Activated CD4-positive, alpha-beta memory T cell treated with anti-CD3 and anti-CD28 coated beads for 36 hours (primary cell): ENCODE measurements at places on chromosomes 7 and 10. TPM values are rescaled to one million over a fixed set of nuclear protein-coding genes. Genes with fewer than 3 reads are reported as not detected.
A peak's percentile ranks its signal among the peaks of the same experiment; 100 is the strongest.

- H3K4me3 ChIP-seq: no peak overlapping the region
- H3K36me3 ChIP-seq: no peaks in the 10 kb centered on the region
- H3K27ac ChIP-seq: no peak overlapping the region
- H3K27me3 ChIP-seq: peaks cover 83% of the 10 kb centered on the region
Measured at GRCh38 chr10:117547716-117548668, 5.4 kb downstream of the EMX2 start.

GRCh38 chr10:95264227-95265051 lies 26.4 kb downstream of the PDLIM1 start:
- no peak overlapping the region for H3K27ac ChIP-seq
- no peak overlapping the region for H3K4me3 ChIP-seq
- H3K27me3 ChIP-seq: no peaks in the 10 kb centered on the region

DNA sequence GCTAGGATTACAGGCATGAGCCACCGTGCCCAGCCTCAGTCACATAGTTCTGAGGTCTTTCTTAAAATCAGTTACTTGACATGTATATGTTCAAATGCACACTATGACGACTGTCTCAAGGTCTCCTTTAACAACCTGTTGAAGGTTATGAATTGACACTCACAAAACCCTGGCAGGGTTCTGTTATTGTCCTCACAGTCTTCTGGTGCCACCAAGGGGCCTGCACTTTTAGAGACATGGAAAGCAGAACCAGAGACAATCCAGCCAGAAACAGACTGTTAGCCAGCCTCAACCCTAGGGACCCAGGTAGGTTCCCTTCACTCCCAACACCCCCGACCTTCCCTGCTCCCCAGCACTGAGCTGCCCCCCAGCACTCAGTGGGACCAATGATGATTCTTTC lies 26.4 kb downstream of the TEX36 start:
- H3K27me3 ChIP-seq: peaks cover 4% of the 10 kb centered on the region
- DNase-seq: no peak
- no peak overlapping the region for H3K27ac ChIP-seq

- H3K4me1 ChIP-seq: peaks cover 15% of the 10 kb centered on the region
- no peak for DNase-seq
- H3K36me3 ChIP-seq: no peaks in the 10 kb centered on the region
- H3K4me3 ChIP-seq: no peak overlapping the region
- H3K27ac ChIP-seq: no peak overlapping the region
- H3K27me3 ChIP-seq: no peaks in the 10 kb centered on the region
Measured at GRCh38 chr10:31867646-31868045, 61.0 kb downstream of the ARHGAP12 start.

The AKR1E2 gene
- 4.2 TPM for total RNA-seq

- DNase-seq: peak; percentile 48
- H3K27ac ChIP-seq: peak overlapping the region; percentile 20
- no peaks in the 10 kb centered on the region for H3K27me3 ChIP-seq
Measured at GRCh38 chr10:63707254-63707910, 186.2 kb downstream of the REEP3 start.

GRCh38 chr10:34967335-34967880 lies 122.7 kb downstream of the CUL2 start:
- H3K27ac ChIP-seq: no peak overlapping the region
- H3K4me3 ChIP-seq: no peak overlapping the region
- H3K36me3 ChIP-seq: no peaks in the 10 kb centered on the region
- H3K4me1 ChIP-seq: no peaks in the 10 kb centered on the region

- peaks cover 16% of the 10 kb centered on the region for H3K27me3 ChIP-seq
- no peaks in the 10 kb centered on the region for H3K36me3 ChIP-seq
- H3K4me3 ChIP-seq: no peak overlapping the region
Measured at GRCh38 chr10:77943121-77943901, 16.8 kb upstream of the DLG5 start.

GRCh38 chr10:127556916-127557315 lies 7.8 kb downstream of the NPS start:
- H3K4me3 ChIP-seq: no peak overlapping the region
- H3K27me3 ChIP-seq: peaks cover 5% of the 10 kb centered on the region
- no peaks in the 10 kb centered on the region for H3K4me1 ChIP-seq
- no peak for DNase-seq
- H3K27ac ChIP-seq: no peak overlapping the region

GRCh38 chr7:70833726-70834125 lies 298.2 kb upstream of the GALNT17 start:
- no peaks in the 10 kb centered on the region for H3K36me3 ChIP-seq
- DNase-seq: no peak
- peaks cover 10% of the 10 kb centered on the region for H3K4me1 ChIP-seq
- no peak overlapping the region for H3K4me3 ChIP-seq
- H3K27me3 ChIP-seq: peaks cover 1% of the 10 kb centered on the region

DNA sequence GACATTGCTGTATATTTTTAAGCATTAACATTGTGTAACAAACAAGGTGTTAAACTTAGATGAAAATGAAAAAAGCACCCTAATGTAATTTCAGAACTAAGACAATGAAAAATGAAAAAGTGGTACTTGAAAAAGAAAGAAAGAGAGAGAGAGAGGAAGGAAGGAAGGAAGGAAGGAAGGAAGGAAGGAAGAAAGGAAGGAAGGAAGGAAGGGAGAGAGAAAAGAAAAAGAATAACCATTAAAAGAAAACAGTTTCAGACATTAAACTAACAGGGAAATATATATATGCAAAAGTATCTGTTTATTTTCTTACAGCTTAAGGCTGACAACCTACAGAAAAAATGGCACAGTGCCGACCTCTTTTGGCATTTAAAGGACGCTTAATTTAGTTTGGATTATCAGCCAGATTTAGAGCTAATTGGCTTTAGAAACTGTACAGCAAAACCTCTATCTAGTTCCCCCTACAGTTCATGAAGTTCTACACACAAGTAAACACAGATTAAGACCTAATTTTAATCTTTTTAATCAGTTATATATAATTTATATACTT lies 13.8 kb downstream of the MTERF1 start:
- H3K27ac ChIP-seq: no peak overlapping the region
- peaks cover 5% of the 10 kb centered on the region for H3K36me3 ChIP-seq
- no peak for DNase-seq
- H3K4me1 ChIP-seq: peaks cover 2% of the 10 kb centered on the region
- no peaks in the 10 kb centered on the region for H3K27me3 ChIP-seq
- H3K4me3 ChIP-seq: no peak overlapping the region

DNA sequence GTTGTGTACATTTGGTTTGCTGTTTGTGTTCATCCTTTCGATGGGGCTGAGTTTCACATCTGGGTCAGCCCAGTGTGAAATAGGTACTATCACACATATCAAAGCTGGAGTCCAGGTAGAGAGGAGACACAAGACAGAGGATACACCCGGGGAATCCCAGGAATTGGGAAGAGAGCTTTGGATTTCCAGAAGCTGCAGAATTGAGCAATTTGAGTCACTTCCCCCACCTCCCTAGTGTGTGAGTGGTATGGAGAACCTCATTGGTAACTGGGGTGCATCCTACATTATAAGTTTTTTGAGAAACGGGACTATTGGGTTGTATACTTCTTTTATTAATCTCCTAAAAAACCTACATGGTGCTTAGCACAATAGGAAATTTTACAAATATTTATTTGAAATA lies 12.1 kb upstream of the PDSS1 start:
- no peak for DNase-seq
- peaks cover 4% of the 10 kb centered on the region for H3K27me3 ChIP-seq
- peaks cover 25% of the 10 kb centered on the region for H3K4me1 ChIP-seq
- no peaks in the 10 kb centered on the region for H3K36me3 ChIP-seq
- H3K27ac ChIP-seq: no peak overlapping the region

DNA sequence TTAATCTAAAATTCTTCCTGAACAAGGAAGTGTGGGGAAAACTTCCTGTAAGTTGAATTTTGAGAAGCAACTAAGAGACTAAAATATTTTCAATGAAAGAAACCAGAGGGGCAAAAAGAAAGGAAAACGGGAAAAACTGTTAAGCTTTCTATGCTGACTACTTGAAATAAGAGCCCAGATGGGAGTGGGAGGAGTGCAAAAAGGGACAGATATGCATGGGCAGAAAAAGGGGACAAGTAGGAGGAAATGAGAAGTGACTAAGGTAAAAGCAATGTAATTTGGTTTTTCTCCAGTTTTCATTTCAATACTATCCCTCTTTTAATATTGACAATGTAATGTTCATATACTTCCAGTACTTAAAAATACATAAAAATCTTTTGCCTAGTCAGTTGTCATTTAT lies 11.1 kb downstream of the OGA start:
- peak overlapping the region; percentile 36 for H3K27ac ChIP-seq
- no peaks in the 10 kb centered on the region for H3K27me3 ChIP-seq
- peaks cover 26% of the 10 kb centered on the region for H3K4me1 ChIP-seq
- H3K4me3 ChIP-seq: no peak overlapping the region
- no peak for DNase-seq

The NUDT5 gene
- 118 TPM for total RNA-seq

DNA sequence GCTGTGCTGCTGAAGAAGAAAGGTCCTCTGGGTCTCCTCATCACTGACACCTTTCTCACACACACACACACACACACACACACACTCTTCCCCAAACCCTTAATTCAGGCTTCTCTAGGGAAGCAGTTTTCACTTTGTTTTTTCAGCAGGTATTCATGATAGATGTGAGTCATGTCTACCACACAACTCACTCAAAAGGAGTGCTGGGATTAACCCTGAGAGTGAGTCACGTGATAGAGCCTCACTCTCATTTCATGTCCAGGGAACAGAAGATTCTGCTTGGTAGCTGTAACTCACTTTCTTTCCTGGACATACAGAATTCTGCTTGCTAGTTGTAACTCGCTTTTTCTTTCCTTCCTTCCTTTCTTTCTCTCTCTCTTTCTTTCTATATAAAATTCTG lies 45.4 kb downstream of the VIM start:
- no peak overlapping the region for H3K4me3 ChIP-seq
- peaks cover 13% of the 10 kb centered on the region for H3K27me3 ChIP-seq
- no peak overlapping the region for H3K27ac ChIP-seq
- peaks cover 5% of the 10 kb centered on the region for H3K4me1 ChIP-seq
- no peak for DNase-seq

GRCh38 chr7:123051916-123052315 lies 56.4 kb upstream of the TAS2R16 start:
- H3K36me3 ChIP-seq: peaks cover 1% of the 10 kb centered on the region
- no peak for DNase-seq
- no peaks in the 10 kb centered on the region for H3K4me1 ChIP-seq
- no peaks in the 10 kb centered on the region for H3K27me3 ChIP-seq
- no peak overlapping the region for H3K4me3 ChIP-seq

DNA sequence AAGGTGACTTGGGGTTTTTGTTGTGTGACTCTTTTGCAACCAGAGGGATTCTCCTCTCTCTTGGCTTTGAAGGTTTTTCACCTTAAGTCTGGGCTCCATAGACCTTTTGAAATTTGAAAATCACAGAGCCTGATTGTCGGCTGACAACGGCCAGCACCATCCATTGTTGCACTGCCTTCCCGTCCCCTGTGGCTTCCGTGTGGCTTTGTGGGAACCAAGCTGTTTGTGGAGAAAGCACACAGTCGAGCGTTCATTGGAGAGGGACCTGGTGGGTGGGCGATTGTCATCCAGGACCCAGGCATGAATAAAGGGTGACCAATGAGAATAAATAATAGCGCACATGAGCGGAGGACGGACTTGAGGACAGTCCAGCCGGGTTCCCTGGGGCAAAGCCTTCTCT lies 7.4 kb upstream of the RAMP3 start:
- no peaks in the 10 kb centered on the region for H3K4me1 ChIP-seq
- no peaks in the 10 kb centered on the region for H3K36me3 ChIP-seq
- no peak for DNase-seq
- no peak overlapping the region for H3K4me3 ChIP-seq

DNA sequence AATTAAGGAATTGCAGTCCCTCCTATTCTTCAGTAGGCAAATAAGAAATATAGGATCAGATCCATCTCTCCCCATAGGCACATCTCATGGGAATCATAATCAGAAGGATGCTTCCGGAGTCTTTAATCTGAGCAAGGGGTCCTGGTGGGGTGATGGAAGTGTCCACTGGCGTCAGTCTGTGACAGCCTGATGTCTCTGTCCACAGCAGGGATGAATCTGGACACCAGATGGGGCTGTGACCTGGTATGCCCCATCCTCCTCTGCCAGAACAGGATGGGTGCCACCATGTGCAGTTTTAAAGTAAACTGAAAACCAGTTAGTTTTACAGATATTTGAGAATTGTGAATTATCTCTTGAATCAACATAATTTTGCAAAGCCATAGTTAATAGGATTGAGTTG lies 148.7 kb downstream of the C1GALT1 start:
- no peak for DNase-seq
- H3K4me3 ChIP-seq: no peak overlapping the region
- H3K36me3 ChIP-seq: no peaks in the 10 kb centered on the region
- peaks cover 6% of the 10 kb centered on the region for H3K27me3 ChIP-seq
- peaks cover 12% of the 10 kb centered on the region for H3K4me1 ChIP-seq

The ASB13 gene
- total RNA-seq: 12.5 TPM
